ENCODE measurements at places on chromosomes 12 and 14.

GRCh38 chr12:125125271-125125670 lies 60.0 kb downstream of the AACS start:
- no peak for DNase-seq

GRCh38 chr12:59005193-59005955 lies 85.1 kb upstream of the LRIG3 start:
- DNase-seq = no peak

DNA sequence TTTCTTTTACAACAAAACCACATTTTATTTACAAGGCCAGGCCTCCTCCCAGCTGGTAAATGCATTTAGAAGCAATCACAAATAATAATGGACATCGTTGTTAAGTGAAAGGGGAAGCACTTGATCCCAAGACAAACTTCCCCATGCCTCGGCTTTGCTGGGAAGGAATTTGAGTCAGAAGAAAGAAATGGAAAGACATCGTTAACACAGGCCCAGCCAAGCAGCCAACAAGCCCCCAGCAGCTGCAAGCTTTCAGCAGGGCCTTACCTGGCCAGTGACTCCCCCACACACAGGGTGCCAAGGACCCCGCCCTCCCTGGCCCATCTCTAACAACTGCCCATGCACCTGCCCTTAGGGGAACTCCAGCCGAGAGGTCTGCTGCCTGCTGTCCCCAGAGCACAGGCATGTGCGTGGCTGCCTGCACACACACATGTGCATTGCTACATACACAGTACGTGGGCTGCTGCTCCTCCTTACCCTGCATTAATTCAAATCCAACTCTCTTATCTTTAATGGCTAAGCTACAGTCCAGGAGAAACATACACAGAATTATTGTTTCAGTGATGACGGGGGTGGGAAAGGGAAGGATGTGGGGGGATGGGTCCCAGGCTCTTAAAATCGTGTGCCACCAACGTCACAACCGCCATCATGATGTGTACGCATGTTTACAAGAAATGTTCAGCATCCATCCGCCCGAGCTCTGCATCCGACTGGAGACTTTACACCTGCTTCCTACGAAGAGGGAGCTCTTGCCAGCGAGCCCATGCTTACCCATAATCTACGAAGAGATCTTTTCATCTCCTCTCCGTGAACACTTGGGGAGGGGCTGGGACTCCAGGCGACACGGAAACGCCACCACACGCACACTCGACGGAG lies 9.8 kb downstream of the BCL11B start:
- peak; percentile 71 for DNase-seq

GRCh38 chr12:115412831-115413230 lies 728.9 kb upstream of the TBX3 start:
- DNase-seq = no peak

GRCh38 chr14:21874946-21875345 lies 201.3 kb upstream of the OR4E1 start:
- DNase-seq = no peak

GRCh38 chr12:53709671-53710070 lies 17.6 kb downstream of the CALCOCO1 start:
- no peak for DNase-seq

- DNase-seq = no peak
These were observed 56.6 kb upstream of the SRSF5 start for GRCh38 chr14:69710378-69710777.

DNA sequence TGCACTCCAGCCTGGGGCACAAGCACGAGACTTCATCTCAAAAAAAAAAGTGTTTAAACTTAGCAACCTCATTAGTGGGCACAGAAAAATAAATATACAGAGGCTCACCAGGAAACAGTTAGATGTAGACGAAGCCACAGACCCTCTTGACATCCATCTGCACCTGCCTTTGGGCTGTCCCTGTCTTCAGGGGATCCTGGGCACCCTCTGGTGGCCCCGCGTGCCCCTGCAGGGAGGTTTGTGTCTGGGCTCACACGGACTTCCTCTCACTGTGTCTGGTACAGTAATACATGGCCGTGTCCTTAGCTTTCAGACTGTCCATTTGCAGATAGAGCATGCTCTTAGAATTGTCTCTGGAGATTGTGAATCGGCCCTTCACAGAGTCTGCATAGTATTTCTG lies 916.5 kb downstream of the TMEM121 start:
- peak; percentile 60 for DNase-seq

GRCh38 chr14:100138082-100138787 lies 21.2 kb downstream of the DEGS2 start:
- DNase-seq = no peak

- no peak for DNase-seq
These were observed 2.2 kb downstream of the SSTR1 start for GRCh38 chr14:38209572-38210557.

GRCh38 chr14:25381498-25381897 lies 331.6 kb upstream of the STXBP6 start:
- DNase-seq = no peak

GRCh38 chr12:26961803-26962202 lies 23.5 kb downstream of the FGFR1OP2 start:
- no peak for DNase-seq

GRCh38 chr12:113289361-113289760 lies 45.5 kb downstream of the SLC8B1 start:
- no peak for DNase-seq

GRCh38 chr12:115230606-115231005 lies 546.6 kb upstream of the TBX3 start:
- DNase-seq = no peak

- no peak for DNase-seq
These were observed 190.2 kb downstream of the ANO4 start for GRCh38 chr12:100984796-100985195.

GRCh38 chr12:127685931-127686330 lies 581.0 kb upstream of the TMEM132C start:
- no peak for DNase-seq

GRCh38 chr12:57583008-57583831 lies 7.8 kb upstream of the PIP4K2C start:
- peak; percentile 50 for DNase-seq

DNA sequence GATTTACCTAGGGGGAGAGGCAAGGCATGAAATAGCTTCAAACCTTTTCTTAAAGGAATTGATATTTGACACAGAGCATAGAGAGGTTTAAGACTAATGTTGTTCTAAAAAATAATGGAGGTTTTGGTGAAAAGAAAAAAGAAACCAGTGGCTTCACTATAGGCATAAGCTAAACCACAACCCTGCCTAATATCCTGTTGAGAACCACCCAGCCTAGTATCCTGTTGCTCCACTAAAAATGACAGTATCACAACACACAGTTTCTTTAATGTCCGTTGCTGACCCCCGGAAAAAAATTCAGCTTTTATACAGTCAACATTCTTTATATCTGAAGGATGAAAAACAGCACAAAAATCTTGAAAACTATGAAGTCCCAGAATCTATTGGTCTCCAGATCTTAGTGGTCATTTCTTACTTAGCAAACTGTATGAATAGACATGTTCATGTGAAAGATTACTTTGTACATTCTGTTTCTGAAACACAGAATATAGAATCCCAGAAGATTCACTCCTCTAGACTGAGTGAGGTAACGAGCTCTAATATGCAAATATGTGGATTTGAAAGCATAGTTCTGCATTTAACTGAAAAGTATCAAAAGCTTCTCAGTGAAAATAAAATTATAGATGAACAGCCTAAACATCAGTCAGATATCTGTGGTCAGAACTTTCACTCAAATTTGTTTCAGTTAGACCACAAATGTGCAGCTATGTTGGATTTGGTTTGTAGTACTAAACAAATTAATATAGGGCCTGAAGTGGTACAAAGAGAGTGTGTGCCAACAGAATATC lies 40.5 kb downstream of the GALC start:
- DNase-seq = no peak

DNA sequence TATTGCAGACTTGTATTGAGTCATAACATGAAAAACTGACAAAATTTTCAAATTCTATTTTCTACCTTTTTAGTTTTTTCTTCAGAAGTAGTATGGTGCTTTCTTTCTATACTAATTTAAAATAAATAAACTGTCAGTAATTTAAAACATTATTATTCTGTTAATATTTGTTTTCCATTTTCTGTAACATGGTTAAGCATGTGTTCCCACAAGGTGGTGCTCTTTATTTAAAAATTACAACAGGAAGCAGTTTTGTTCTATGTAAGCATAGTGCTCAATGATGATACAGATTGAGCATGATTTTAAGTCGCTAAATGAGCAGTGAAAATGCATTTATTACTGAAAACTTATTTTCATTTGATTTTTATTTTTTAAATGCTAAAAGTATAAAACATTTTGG lies 114.6 kb downstream of the PPFIA2 start:
- DNase-seq = no peak

DNA sequence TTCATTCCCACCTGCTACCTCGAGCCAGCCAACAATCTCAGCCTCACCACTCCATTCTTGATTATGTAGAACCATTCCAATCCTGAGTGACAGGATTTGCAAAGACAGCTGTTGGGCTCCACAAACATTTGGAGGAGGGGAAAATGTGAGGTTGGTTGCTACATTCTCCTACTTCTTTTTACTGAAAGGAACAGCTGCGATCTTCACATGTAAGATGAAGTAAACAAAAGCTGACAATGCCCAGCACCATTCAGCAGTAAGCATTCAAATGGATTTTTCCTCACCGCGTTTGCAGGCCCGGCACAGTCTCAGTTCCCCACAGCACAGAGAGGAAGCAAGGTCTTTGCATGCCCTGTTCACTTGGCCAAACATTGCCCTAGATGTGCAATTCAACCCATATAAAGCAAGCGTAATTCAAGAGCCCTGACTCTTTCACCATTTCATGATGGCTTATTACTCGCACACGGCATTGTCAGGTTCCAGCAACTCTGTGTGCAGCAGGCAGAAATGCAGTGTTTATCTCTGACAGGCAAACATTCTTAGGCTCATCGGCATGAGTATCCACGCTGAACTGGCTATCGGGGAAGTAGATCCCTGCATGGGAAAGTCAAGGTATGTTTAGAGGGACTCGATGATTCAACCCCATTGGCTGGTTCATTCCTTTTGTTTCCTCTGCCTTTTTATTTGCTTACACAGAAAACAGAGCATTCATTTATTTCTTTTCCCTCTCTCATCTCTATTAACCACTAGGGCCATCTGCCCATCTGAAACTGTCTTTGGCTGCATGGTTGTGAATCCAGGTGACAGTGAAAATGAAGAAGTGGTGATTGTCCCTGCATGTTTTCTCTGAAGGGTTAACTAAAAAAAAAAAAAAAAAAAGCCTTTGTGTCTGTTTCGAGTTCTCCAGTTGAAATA lies 236.1 kb upstream of the PLEKHG7 start:
- DNase-seq = no peak

- DNase-seq = peak; percentile 30
These were observed 14.2 kb downstream of the BCL11B start for GRCh38 chr14:99257673-99258221.

DNA sequence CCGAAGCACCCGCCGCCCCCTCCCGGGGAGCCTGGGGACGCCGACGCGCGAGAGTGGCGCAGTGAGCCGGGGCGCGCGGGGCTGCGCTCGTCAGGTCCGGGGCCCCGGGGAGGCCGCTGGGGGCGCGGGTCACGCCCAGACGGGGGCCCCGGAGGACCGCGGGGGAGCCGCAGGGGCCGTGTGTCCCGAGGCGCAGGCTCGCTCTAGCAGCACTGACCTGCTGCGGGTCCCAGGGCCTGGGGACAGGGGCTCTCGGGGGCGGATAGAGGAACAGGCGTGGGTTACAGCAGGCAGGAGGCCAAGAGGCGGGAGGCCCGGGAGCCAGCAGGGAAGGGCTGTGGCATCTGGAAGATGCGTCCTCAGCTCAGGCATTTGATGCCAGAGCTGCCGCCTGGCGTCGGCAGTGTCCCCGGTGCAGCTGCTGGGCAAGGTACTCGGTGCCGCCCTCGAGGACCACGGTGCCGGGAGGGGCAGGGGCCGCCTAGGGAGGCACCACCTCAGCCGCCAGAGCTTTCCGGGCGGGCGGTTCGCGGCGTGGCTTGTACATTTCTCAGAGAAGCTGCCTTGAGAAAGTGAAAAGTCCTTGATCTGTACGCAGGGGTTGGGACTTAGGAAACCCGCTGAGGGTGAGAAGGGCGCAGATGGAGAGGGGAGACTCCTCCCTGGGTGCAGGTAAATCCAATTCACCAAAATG lies 1.2 kb downstream of the WNT5B start:
- peak; percentile 32 for DNase-seq

- no peak for DNase-seq
These were observed 138.8 kb downstream of the CALM1 start for GRCh38 chr14:90535556-90536090.

- no peak for DNase-seq
These were observed 7.1 kb downstream of the RAPGEF3 start for GRCh38 chr12:47751561-47751960.

GRCh38 chr12:10272467-10272866 lies 35.2 kb upstream of the KLRD1 start:
- no peak for DNase-seq
